Type B pancreatic cell (in vitro differentiated cells): ENCODE measurements at places on chromosomes 5 and 9. TPM values are rescaled to one million over a fixed set of nuclear protein-coding genes. Genes with fewer than 3 reads are reported as not detected.

DNA sequence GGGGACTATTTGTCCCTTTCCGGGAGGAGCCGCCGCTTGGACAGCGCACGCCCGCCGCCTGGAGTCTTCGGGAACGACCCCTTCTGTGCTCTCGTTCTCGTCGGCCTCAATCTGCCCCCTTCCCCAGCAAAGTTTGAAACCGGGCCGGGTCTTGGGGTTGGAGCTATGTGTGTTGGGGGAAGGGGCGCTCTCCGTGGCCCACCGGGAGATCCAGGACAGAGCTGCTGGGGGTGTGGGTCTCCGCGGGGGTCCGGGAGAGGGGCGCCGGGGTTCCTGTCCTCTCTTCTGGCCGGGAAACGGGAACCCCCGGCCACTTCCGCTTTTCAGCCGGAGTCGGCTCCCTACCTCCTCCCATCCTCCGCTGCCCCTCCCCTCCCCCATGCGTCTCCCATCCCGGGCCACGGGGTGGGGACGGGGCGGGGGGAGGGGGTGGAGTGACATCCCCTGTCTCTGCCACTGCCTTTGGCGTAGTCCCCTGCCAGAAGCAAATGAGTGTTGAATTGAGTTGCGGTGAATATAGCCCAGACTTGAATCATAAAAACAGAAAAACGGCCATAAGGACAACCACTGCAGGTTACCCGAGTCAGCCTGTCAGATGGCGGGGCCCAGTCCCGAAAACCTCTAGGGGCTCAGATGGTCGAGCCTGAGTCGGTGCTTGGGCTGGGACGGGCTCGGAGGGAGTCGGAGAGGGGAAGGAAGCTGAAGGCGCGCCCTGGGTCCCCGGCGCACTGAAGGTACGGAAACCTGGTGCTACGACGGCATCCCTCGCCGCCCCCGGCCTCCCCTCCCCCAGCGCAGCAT lies 1.1 kb downstream of the CPLX2 start:
- H3K27me3 ChIP-seq: peaks cover 89% of the 10 kb centered on the region
- H3K4me3 ChIP-seq: peak overlapping the region; percentile 74
- H3K36me3 ChIP-seq: peaks cover 6% of the 10 kb centered on the region
- DNase-seq: no peak
- no peaks in the 10 kb centered on the region for H3K4me1 ChIP-seq

DNA sequence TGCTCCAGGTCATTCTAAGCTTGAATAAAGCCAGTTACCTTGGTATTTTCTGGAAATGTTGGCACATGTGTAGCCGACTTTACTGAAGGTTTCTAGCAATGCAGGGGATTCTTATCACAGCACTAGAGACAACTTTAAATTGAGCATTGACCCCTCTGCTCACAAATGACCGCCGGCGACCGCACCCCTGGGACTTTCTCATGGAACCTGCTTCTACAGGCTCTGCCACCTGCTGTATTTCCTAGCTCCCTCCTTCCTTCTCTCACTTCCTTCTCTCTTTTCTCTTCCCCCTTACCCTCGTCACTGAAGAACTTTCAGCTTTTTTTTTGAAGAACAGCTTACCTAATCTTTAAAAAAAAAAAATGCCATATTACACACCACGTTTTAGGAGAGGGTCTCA lies 30.9 kb upstream of the DAB2 start:
- peaks cover 5% of the 10 kb centered on the region for H3K4me1 ChIP-seq
- peaks cover 4% of the 10 kb centered on the region for H3K36me3 ChIP-seq
- H3K27me3 ChIP-seq: no peaks in the 10 kb centered on the region

GRCh38 chr9:29668732-29669131 lies 2095.5 kb upstream of the C9orf72 start:
- H3K4me1 ChIP-seq: no peaks in the 10 kb centered on the region
- no peaks in the 10 kb centered on the region for H3K27me3 ChIP-seq
- H3K27ac ChIP-seq: no peak overlapping the region

DNA sequence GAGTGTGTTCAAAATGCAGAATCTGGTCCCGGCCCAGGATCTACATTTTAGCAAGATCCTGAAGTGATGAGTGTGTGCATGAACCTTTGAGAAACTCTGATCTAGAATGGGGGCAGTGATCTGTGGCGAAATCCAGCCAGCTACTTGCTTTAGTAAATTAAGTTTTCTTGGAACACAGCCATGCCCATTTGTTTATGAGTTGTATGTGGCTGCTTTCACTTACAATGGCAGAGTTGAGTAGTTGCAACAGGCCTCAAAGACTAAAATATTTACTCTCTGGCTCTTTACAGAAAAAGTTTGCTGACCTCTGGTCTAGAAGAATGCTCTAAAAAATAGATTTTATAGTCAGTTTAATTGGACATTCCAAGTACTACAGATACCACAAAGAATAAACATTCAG lies 588.3 kb downstream of the BNC2 start:
- no peak overlapping the region for H3K27ac ChIP-seq
- peaks cover 4% of the 10 kb centered on the region for H3K36me3 ChIP-seq
- no peak overlapping the region for H3K4me3 ChIP-seq
- H3K4me1 ChIP-seq: peaks cover 46% of the 10 kb centered on the region
- no peak for DNase-seq

- no peaks in the 10 kb centered on the region for H3K27me3 ChIP-seq
- H3K36me3 ChIP-seq: no peaks in the 10 kb centered on the region
- H3K4me3 ChIP-seq: no peak overlapping the region
- no peak for DNase-seq
Measured at GRCh38 chr5:58245476-58245840, 214.4 kb downstream of the PLK2 start.

DNA sequence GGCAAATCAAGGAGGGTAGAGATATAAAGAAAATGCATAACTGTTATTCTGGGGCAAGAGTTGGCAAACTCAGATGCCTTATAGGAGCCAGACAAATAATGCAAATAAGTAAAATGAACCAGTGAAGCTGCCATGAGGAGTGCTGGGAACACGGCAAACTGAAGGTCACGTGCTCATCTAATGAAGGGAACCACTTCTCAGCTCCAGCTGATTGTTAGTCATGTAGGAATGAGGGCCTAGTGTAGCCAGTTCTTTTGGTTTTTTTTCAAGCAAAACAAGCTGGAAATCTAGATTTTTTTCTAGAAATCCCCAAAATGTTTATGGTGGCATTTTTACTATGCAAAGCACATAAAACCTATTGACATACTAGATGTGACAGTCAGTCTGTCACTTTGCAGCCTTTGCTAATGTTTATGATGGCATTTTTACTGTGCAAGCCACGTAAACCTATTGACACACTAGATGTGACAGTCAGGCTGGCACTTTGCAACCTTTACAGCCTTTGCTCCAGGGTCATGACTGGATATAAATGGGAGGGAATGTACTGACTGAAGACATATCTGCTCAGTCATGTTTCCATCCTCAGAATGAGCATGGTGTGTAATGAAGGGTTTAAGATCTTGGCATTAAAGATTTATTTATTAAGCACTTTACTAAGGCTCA lies 39.4 kb downstream of the RUSC2 start:
- no peak for DNase-seq
- H3K27me3 ChIP-seq: no peaks in the 10 kb centered on the region
- H3K4me1 ChIP-seq: peaks cover 6% of the 10 kb centered on the region
- no peak overlapping the region for H3K4me3 ChIP-seq

GRCh38 chr9:21817176-21817575 lies 14.7 kb downstream of the MTAP start:
- peaks cover 56% of the 10 kb centered on the region for H3K36me3 ChIP-seq
- H3K27ac ChIP-seq: no peak overlapping the region
- DNase-seq: no peak
- no peak overlapping the region for H3K4me3 ChIP-seq
- no peaks in the 10 kb centered on the region for H3K27me3 ChIP-seq

GRCh38 chr9:136424750-136425362 lies 14.4 kb downstream of the PMPCA start:
- no peak for DNase-seq
- no peak overlapping the region for H3K27ac ChIP-seq
- H3K27me3 ChIP-seq: no peaks in the 10 kb centered on the region
- H3K4me1 ChIP-seq: no peaks in the 10 kb centered on the region
- H3K36me3 ChIP-seq: peaks cover 8% of the 10 kb centered on the region

DNA sequence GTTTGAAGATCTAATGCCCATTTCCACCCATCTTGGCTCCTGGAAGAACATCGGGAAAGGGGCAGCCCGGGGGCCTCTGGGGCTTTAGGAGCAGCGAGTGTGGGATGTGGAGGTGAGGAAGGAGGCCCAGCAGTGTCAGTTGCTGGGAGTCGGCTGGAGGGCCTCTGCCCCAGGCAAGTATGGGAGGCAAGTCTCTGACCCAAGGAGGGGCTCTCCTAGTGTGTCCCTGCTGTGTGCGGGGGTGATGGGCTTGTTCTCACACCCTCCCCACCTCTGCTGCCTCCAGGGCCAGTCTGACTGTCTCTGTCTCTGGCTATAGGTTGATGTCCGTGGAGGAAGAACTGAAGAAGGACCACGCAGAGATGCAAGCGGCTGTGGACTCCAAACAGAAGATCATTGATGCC lies 129.7 kb downstream of the DAB2IP start:
- H3K27me3 ChIP-seq: no peaks in the 10 kb centered on the region
- H3K36me3 ChIP-seq: peaks cover 35% of the 10 kb centered on the region

GRCh38 chr5:67221487-67222242 lies 25.1 kb upstream of the CD180 start:
- H3K27ac ChIP-seq: no peak overlapping the region
- H3K4me1 ChIP-seq: peaks cover 12% of the 10 kb centered on the region
- DNase-seq: no peak
- no peaks in the 10 kb centered on the region for H3K36me3 ChIP-seq
- peaks cover 11% of the 10 kb centered on the region for H3K27me3 ChIP-seq
- no peak overlapping the region for H3K4me3 ChIP-seq

DNA sequence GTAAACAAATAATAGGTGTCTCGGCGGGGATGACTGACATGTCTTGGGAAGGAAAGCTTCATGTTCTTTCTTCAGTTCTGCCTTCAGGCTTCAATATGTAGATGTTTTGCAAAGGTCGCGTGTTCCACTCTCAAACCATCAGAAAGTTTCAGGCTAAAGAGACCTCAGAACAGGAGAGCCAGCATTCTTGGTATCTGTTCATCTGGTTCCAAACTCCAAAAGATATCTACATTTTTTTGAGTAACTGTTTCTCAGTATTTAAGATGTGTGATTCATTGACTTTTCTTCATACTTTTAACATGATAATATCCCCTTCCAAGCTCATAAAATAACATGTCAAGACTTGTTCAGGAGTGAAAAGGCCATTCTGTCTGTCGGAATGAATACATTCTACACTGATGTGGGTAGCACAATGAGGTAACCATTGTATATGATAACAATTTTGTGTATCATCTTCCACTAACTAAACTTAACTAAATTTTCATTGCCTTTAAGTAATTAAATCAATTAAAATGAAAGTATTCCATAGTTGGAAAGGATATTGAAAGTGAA lies 183.6 kb downstream of the CFAP90 start:
- no peak for DNase-seq
- H3K27me3 ChIP-seq: no peaks in the 10 kb centered on the region
- peaks cover 20% of the 10 kb centered on the region for H3K4me1 ChIP-seq
- no peak overlapping the region for H3K4me3 ChIP-seq

DNA sequence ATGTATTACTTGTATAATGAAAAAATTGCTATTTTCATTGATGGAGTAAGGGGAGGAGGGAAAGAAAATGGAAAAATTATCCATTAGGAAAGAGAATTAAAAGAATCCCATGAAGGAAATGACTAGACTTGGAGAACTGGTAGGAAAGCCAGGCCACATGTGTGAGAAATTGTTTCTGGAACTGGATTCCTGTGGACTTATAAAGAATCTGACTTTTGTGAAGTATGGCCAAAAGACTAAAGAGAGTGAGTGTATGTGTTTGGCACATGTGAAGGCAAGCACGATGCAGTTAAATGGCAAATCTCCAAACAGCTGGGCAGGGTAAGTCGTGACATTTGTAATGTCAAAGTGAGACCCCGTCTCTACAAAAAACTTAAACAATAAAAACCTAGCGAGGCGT lies 89.4 kb downstream of the MTX3 start:
- DNase-seq: no peak
- peaks cover 6% of the 10 kb centered on the region for H3K27me3 ChIP-seq
- no peaks in the 10 kb centered on the region for H3K36me3 ChIP-seq
- no peak overlapping the region for H3K27ac ChIP-seq
- no peak overlapping the region for H3K4me3 ChIP-seq
- H3K4me1 ChIP-seq: no peaks in the 10 kb centered on the region

GRCh38 chr5:54804521-54804920 lies 180.9 kb downstream of the ESM1 start:
- H3K36me3 ChIP-seq: no peaks in the 10 kb centered on the region
- no peak overlapping the region for H3K27ac ChIP-seq
- no peak overlapping the region for H3K4me3 ChIP-seq
- no peaks in the 10 kb centered on the region for H3K27me3 ChIP-seq
- H3K4me1 ChIP-seq: peaks cover 14% of the 10 kb centered on the region

- no peaks in the 10 kb centered on the region for H3K27me3 ChIP-seq
- no peak overlapping the region for H3K27ac ChIP-seq
- no peak for DNase-seq
- H3K4me1 ChIP-seq: peaks cover 15% of the 10 kb centered on the region
Measured at GRCh38 chr5:125023673-125024072, 277.2 kb upstream of the ZNF608 start.

DNA sequence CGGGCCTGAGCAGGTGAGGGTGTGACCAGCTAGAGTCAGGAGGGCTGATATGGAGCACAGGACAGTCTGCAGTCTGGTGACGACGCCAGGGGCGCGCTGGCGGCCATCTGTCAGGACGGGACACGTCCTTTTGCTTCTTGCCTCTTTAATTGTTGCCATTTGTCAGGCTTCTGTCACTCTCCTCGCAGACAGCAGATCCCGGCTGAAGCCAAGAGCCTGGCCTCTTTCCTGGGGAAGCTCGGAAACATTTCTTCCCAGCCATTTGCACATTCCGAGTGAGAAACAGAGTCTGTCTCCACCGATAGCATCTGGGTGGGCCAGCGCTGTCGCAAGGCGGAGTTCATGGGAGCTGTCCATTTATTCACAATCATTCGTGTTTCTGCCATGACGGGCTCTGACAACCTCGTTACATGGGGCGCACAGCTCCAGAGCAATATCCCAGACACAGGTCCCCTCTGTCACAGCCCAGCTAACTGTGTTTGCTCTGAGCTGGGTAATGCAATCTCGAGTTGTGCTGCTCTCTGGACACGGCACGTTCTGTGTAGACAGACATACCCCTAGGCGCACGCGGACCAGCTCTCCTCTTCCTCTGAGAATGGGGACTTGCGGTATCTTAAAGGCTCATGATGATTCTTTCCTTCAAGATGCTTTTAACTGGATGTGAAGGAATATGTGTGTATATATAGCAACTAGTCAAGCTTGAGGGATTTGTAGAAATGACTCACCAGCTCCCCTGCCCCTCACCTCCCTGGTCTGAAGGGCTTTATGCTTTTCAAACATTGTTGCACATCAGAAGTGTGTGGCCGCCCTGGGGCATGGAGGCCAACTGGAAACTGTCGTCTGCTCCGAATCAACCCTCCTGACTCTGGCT lies 105.3 kb upstream of the FCN2 start:
- H3K4me3 ChIP-seq: no peak overlapping the region
- peak overlapping the region; percentile 23 for H3K27ac ChIP-seq
- H3K27me3 ChIP-seq: peaks cover 12% of the 10 kb centered on the region

PCDHGB6 gene
- 4.9 and 39.4 TPM in 2 replicates for total RNA-seq

IFT74 gene
- 15.5 and 19.3 TPM in 2 replicates for total RNA-seq

NOXA1 gene
- 6.4 and 14.3 TPM in 2 replicates for total RNA-seq

IER5L gene
- 22.3 and 37.5 TPM in 2 replicates for total RNA-seq

MOB3B gene
- total RNA-seq: 15.4 and 27.5 TPM in 2 replicates

PCDHB3 gene
- 3.9 and 5.4 TPM in 2 replicates for total RNA-seq

ZDHHC11 gene
- total RNA-seq: 20.8 and 27.5 TPM in 2 replicates

LURAP1L gene
- 8.7 and 15.9 TPM in 2 replicates for total RNA-seq
